ENCODE measurements at places on chromosomes 13 and 19.

DNA sequence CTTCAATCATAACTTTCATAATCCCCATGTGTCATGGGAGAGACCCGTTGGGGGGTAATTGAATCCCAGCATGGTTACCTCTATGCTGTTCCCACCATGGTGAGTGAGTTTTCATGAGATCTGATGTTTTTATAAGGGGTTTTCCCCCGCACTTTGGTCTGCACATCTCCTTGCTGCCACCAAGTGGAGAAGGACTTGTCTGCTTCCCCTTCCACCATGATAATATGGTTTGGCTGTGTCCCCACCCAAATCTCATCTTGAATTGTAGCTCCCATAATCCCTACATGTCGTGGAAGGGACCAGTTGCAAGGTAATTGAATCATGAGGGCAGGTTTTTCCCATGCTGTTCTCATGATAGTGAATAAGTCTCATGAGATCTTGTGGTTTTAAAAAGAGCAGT lies 524.9 kb downstream of the SLITRK5 start:
- no peak for DNase-seq

DNA sequence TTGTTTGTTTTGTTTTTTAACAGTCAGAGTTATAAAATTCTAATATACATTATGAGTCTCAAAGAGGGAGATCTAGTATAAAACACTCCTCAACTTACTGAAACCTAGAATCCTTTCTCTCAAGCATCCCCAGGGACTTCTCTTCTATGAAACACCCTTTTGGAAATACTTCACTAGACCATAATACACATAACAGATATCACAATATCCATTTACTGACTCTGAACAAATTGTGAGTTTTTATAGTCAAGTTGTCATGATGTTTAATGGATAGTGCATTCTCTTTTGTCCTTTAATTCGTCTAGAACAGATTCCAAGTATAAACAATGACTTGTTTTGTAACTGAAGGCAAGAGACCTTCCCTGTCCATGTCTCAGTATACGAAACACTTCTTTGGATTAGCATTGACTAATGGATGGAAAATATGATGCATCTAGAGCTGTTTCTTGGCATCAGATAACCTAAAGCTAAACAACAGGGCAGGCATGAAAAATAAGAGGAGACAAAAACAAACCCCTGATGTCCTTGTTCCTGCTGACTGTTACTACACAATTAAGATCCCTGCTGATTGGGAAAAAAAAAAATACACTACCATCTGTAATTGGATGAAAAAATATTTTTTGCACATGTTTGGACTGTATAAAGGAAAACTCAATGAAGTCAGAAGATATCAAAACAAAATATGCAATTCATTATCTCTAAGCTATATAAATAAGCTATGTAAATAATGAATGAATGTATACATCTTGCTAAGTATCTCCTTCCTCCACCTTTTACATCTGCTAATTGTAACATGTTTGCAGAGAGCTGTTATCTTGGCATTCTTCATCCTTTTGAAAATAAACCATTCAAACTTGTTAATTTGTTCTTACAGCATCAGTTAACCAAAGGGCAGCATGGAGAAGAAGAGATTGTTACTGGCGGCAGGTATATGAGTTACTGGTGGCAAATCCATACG lies 214.2 kb downstream of the LACC1 start:
- DNase-seq: no peak

- DNase-seq: peak; percentile 100
These were observed 339 bp upstream of the CYTH2 start for GRCh38 chr19:48468772-48469288.

- DNase-seq: no peak
These were observed 191.8 kb downstream of the GPC6 start for GRCh38 chr13:93418398-93418797.

- no peak for DNase-seq
These were observed 1.1 kb downstream of the ZNF787 start for GRCh38 chr19:56120002-56120370.

DNA sequence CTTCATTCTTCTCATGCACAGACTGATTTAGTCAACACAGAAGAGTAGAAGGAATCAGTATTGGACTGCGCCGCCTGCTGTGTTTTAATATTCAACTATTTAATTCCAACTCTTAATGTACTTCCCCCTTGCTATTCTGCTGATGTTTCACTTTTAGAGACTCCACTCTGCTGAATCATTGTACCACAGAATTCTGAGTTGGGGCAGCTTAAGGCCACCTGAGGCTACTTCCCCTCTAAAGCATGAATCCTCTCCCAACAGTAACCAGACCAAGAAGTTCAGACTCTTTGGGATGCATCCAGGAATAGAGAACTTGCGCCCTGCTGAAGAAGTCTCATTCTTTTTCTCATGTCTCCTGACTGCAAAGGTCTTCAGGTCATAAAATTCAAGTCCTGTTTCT lies 708.8 kb downstream of the UQCRFS1 start:
- no peak for DNase-seq

DNA sequence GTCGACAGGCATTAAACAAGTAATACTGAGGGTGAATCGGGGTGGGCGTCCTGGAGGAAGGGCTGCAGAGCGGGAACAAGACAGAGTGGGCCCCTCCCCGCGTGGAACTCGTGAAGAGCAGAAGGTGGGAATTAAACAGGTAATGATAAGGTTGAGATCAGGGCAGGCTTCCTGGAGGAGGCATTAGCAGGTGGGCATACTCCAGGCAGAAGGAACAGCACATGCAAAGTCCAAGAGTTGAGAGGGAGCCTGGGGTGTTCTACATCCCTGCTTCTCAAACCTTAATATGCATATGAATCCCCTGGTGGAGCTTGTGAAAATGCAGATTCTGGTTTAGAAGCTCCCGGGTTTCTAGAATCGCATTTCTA lies 23.3 kb downstream of the SLC8A2 start:
- no peak for DNase-seq

DNA sequence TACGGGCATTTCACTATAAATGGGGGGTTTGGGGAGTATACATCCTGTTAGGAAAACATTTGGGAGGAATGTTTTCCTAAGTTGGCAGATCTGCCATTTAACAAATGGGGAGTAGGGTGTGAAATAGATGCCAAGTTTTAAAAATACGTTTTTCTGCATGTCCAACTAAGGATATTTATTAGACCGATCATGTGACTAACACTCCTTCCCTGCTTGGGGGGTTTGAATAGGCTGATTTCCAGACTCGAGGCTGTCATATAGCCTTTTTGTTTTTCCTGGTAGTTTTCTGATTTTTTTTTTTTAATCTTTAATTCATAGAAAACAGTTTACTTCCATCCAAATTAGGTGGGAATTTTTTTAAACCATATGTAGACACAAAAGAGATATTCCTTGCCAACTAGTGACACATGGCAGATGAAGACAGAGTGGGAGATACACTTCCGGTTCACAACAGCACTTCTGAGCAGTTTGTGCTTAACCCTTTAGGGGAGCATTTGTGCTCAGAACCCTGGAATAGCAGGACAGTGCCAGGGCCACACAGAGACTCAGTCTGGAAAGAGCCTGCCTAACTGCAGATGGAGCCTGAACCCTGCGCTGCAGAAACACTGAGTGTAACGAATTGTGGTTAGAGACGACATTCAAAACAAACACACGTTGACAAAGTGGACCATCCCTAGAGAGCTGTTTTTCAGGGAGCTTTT lies 5.6 kb upstream of the GATAD2A start:
- DNase-seq: no peak

GRCh38 chr13:19663416-19663979 lies 30.0 kb downstream of the MPHOSPH8 start:
- no peak for DNase-seq

DNA sequence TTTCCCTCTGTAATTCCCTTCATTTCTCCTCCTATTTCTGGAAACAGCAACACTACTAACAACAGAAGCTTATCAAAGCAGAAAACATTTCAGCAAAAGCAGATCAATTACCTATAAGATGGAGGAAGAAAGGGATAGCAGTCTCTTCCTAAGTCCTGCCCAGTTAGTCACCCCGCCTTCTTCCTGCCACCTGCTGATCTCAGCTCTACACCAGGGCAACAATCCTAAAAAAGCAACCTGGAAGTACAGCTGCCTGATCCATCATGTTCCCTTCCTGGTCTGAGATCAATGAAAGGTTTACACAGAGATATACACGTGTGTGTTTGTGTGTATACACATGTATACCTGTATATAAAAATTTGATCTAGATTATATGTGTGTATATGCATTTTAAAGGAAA lies 59.4 kb downstream of the TSC22D1 start:
- DNase-seq: no peak

DNA sequence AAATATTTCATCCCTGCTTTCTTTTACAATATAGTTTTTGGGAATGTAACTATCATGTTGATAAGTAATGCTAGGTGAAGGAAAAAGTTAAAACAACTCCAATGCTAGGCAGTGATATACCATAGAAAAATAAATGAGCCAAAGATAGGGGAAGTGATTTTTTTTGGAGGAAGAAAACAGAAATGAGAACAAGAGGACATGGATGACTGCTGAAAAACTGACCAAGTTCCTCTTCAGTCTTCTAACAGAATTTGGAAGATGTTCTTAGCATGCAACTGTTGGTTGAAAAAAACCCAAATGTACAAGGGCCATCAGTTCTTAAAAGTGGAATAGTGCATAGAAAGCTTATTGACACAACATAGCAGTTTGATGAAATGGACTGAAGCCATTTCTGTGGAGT lies 262.5 kb upstream of the STARD13 start:
- DNase-seq: no peak

- DNase-seq: no peak
These were observed 15.8 kb upstream of the POP4 start for GRCh38 chr19:29590278-29590677.

DNA sequence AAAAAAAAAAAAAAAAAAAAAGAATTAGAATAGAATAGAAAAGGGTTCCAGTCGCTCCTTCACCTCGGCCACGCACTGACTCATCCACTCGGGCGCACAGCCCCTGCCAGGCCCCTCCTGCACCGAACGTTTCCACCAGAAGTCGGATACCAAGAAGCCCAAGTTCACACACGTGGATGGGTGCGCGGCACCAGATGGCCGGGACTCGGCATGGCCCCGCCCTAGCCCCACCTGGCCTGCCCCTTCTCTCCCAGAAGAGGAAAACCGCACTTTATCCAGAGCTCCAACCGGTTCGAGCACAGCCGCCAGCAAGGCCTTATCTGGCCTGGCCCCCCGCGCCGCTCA lies 5.9 kb downstream of the PRR36 start:
- DNase-seq: peak; percentile 41

DNA sequence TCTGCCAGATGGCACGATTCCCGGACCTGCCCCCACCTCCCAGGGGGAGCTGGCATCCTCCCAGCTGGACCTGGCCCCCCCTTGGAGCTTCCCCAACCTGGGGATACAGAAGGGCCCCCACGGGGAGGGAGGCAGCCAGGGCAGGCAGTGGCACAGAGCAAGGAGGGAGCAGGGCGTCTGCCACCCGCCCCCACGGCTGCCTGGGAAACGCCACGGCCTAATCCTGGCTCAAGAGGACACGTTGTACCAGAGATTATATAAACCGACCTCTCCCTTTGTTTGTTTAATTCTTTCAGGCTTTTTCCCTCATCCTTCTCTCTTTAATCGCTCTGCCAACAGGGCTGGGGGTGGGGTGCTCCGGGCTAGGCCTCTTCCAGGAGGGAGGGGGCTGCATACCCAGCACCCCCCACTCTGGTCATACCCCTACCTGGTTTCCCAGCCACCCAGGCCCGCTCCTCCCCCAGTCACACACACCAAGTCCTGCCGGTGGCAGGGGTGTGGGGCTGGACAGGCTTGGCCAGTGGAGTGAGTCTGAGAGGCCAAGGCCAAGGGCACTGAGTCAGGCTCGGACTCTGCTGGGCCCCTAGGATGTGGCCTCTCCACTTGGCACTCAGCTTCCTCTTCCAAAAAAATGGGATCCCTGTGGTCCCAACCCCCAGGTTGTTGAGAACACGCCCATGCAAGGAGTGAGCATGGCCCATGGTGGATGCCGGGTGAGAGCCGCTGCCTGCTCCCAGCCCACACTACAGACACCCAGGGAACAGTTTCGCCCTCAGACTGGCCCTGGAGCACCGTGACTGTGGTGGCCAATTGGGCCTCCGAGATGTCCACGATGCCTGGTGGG lies 29.5 kb upstream of the NFIC start:
- DNase-seq: no peak

- DNase-seq: no peak
These were observed 62.5 kb downstream of the TNFRSF19 start for GRCh38 chr13:23632741-23633140.

DNA sequence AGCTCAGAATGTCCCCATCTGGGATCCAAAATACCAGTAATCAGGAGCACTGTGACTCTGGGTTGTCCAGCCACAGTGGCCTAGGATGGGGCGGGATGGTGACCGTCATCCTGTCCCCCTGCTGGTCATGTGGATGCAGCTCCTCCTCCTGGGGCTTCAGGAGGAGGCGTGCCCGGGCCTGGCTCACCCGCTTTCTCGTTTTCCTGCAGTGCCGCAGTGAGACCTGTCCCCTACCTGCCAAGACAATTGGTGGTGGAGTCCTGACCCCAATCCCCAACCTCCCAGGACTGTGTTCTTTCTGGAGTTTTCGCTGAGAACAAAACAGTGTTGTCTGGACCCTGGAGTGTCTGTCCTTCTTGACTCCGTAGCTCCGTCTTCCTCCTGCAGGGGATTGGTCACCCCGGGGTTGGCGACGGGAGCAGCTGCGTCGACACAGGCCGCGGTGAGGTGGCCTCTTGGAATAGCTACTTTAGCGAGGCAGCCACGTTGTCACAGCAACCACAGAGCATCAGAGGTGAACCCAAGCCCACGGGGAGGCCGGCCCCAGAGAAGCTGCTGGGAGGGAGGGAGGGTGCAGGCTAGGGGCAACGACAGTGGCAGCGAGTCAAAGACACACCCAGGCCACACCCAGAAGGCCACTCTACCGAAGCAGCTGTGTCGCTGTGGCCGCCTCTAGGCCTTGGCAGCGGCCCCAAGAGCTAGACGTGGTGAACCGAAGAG lies 10.2 kb upstream of the EMC10 start:
- DNase-seq: peak; percentile 76

GRCh38 chr13:21796066-21796465 lies 125.2 kb downstream of the FGF9 start:
- DNase-seq: peak; percentile 57

DNA sequence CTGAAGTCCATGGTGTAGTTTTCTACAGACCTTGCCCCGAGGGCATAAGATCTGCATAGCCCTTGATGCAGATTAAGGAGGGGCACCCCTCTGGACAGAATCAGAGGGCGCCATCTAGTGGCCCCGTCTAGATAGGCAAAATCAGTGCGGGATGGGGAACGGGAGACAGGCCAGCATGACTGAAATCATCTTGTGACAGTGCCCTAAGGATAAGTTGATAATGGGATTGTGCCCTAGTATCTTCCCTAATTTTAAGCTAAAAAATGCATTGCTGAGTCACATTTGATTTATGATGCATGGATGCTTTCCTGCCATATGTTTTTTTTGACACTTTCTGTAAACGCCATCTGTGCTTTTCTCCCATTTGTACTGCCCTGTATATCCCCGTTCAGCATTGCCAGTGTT lies 19.0 kb upstream of the GPI start:
- DNase-seq: no peak

GRCh38 chr19:47344425-47344824 lies 4.7 kb upstream of the DHX34 start:
- no peak for DNase-seq

- DNase-seq: no peak
These were observed 8.3 kb downstream of the GNG7 start for GRCh38 chr19:2694196-2694595.

Measured in left hindlimb (tissue), 1 donor.